DMS79 treated with DMSO at 0.1 percent for 48 hours (cell line): ENCODE measurements at places on chromosomes 7 and 10.
A peak's percentile ranks its signal among the peaks of the same experiment; 100 is the strongest.

DNA sequence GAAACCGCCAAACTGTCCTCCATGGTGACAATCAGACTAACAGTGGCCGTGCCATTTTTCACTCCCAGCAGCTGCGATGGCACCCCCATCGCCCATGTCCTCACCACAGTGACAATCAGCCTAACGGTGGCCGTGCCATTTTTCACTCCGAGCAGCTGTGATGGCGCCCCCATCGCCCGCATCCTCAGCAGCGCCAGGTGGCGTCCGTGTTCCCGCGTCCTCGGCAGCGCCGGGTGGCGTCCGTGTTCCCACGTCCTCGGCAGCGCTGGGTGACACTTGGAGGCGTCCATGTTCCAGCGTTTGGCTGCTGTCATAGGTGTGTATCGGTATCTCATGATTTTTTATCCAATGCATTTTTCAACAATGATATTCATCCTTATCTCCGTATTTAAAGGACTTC is 267.3 kb downstream of the PTPRN2 start:
- no peak for DNase-seq

DNA sequence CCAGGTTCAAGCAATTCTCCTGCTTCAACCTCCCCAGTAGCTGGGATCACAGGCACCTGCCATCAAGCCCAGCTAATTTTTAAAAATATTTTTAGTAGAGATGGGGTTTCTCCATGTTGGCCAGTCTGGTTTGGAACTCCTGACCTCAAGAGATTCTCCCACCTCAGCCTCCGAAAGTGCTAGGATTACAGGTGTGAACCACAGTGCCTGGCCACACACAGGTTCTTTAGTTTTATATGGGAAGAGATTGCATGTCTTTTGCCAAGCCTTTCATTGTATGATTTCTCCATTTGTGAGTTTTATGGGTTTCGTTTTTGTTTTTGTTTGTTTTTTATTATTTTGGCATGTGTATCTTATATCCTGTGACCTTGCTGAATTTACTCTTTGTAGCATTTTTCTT is 40.9 kb downstream of the C1GALT1 start:
- DNase-seq, result no peak

DNA sequence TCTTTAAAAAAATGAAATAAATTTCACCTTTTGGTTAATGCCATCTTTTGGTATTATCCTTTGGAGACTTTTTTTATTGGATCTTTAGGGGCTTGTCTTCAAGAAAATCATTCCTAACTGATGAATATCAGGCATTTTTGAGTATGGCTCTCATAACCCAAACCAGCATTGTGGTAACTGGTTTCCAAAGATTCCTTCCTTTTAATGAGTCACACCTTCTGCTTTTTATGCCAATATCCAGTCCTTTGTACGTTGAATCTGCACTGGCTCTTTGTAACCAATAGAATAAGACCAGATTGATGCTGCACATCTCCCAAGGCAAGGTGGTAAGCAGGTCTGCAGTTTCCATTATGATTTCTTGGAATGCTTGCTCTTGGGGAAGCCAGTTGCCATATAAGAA is 89.1 kb downstream of the GPR158 start:
- no peak for DNase-seq

GRCh38 chr7:680411-681127 is 45.9 kb upstream of the DNAAF5 start:
- DNase-seq, result no peak

DNA sequence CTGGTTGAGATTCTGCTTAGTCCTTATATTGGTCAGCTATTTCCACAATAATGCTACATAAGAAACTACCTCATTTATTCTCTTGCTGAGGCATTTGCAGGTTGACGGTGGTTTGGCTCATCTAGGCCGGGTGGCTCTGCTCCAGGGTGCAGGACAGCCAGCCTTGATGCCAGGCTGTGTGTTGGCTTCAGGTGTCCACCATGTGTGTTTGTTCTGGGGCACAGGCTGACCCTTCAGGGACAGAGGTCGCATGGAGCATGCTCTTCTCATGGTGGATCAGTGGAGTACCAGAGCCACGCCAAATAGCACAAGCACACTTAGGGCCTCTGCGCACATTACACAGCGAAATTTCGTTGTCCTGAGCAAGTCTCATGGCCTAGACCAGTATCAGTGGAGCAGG is 249.9 kb downstream of the LRMDA start:
- no peak for DNase-seq

DNA sequence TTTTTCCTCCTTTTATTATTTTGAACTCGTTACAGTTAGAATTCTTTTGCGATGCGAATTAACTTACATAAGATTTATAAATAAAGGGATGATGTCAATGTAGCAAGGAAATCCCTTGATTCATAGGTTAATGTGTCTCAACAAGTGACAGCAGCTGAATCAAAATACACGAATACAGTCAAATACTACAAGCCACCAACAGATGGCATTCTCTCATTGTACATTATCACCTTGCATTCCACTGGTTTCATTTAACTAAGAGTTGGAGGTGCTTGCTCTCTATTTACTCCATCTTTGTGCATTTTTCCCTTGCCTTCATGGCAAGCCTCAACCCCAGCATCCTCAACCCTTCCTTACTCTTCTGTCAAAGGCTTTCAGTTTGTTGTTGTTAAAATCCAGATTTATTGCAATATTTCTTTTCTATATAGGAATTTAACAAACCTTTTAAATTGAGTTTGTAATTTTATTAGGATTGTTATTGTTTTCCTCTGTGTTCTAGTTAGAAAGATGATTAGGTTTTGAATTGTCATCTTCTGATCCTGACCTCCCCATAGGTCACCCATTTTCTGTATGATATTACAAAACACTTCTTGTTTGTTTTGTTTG is 78.3 kb downstream of the SLC25A40 start:
- peak; percentile 49 for DNase-seq

DNA sequence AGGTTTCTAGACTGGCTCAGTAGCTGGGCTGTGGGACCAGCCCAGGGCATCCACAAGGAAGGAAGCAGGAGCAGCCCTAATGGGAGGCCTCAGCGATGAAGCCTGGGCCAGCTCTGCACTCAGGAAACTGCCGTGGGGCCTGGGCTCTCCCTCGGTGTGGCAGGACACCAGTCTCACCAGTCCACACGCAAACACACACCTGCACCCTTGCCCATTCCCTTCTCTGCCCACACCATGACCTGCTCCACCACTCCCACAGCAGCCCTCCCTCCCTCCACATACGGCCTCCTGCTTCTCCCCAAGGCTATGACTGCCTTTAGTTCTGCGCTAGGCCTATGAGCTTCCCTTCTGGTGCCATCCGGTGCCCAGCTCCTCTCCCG is 7.1 kb downstream of the FGF8 start:
- DNase-seq, result no peak

DNA sequence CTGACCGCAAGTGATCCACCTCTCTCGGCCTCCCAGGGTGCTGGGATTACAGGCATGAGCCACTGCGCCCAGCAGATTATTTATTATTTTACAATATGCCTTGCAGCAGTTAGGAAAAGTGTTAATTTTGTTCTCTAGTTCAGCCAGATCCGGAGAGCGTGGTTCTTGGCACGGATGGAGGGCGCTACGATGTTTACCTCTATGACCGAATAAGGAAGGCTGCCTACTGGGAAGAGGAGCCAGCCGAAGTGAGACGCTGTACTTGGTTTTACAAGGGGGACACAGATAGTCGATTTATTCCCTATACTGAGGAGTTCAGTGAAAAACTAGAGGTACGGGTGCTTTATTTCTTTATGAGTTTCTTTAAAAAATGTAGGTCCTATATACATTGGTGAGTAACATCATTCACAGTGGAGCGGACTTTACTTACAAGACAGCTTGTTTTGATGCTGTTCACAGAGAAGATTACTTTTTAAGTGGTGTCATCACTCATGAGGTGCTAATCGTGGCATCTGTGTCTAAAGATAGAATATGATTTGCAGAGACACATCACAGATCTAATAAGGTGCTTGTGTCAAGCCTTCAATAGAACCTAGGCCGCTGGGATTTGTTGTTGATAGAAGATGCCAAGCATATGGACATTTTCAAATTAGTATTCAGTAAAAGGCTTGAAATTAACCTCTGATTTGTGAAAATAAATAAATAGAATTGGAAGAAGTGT is 11.6 kb downstream of the SEC23IP start:
- DNase-seq, result no peak

DNA sequence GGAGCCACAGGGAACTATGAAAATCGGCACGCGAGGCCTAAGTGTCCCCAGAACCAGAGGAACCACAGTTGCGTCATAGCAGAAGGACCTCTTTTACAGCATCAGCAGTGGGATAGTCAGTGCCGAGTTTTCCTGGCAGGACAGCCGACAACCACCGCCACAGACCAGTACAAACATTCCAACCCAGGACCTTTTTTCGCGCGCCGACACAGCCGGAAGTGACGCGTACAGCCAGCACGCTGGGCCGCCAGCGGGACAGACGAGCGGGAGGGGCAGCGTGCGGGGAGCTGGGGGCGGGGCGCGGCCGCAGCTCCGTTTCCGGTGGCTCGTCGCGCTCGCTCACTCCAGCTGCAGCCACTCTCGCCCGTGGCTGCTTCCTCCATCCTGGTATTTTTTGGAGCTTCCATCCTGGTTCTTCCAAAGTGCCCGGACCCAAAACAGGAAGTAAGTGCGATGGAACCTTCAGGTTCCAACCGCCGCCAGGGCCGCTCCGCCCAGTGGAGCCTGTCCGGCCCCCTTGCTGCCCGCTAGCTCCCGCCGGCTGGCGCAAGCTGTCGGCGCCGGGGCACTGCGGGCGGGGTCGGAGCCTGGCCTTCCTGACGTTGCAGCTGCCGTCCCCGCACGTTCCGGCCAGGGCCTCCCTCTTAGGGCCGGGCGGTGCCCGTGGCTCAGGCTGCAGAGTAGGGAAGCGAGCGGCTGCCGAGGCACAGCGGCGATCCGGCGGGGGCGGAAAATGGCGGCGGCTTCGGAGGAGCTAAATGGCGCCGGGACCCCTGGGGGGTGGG is at the start of gene DMTF1:
Gene DMTF1, plus strand, starts transcription at position 342 of the 785 bp plus-strand sequence. CDS start 12,489 bp downstream, outside the sequence.
- peak; percentile 93 for DNase-seq

- DNase-seq, result no peak
Measured at GRCh38 chr10:52210161-52210560, 103.9 kb upstream of the DKK1 start.

GRCh38 chr7:111223802-111224253 is 132.9 kb downstream of the LRRN3 start:
- no peak for DNase-seq

- DNase-seq, result no peak
Measured at GRCh38 chr10:80333983-80334382, 22.6 kb downstream of the DYDC1 start.

DNA sequence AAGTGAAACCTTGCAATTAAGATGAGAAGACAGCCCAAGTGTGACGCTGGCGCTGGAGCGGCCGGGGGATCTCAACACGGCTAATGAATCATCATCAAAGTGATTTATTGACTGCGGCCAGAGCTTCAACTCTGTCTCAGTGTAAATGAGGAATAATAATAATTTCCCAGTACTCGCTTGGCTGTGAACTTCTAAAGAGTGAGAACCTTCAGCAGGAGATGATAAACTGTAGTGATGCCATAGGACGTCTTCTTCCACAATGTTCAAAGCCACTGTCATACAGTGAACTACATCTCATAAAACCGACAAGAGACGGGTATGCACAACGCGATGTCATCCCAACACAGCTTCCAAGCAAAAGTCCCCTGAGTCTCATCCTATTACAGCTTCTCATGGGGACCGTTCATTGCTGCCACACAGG is 123.6 kb upstream of the NOBOX start:
- no peak for DNase-seq

DNA sequence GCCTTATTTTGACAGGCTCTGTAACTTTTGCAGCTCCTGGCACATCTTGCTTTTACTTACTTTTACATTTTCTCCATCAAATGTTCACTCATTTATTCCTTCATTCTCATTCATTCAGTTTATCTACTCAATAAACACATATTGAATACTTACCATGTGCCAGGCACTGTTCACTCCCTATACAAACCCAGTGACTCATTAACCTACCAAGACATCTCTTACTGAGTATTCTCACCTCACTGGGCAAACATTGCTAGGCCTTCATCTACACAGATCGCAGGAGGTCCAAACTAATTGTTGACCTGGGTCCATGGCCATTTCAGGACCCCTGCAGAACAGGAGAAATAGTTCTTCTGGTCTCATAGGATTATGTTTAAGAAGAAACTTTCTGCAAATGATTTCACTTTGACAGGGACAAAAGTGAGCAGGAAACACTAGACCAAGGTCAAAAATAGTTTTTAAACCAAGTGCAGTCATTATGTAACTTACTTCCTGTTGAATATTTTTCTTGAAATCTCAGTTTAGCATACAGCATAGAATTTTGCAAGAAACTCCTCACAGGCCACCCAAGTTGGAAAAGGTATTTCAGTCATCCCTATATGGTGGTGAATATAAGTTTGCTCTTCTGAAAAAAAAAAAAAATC is 17.6 kb downstream of the SLC26A4 start:
- no peak for DNase-seq

- DNase-seq, result no peak
Measured at GRCh38 chr7:131381069-131381838, 53.6 kb downstream of the MKLN1 start.

DNA sequence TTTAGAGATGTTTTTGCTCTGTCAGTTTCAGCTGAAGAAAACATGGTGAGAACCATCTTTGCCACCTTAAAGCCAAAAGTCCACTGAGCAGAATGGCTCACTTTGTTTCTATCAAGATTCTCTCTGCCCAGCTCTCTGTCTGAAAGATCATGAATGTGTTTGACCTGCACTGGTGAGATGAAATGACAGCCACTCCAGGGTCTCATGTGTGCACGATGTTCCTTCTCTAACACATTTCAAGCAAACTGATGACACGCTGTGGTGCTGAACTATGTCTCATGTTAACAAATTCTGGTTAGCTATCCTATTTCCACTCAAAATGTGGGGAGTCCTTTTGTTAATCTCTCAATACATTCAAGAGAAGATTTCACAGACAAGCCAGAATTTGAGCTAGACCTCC is 260.6 kb downstream of the GLI3 start:
- no peak for DNase-seq

- no peak for DNase-seq
Measured at GRCh38 chr7:74183653-74184450, 9.7 kb downstream of the EIF4H start.

DNA sequence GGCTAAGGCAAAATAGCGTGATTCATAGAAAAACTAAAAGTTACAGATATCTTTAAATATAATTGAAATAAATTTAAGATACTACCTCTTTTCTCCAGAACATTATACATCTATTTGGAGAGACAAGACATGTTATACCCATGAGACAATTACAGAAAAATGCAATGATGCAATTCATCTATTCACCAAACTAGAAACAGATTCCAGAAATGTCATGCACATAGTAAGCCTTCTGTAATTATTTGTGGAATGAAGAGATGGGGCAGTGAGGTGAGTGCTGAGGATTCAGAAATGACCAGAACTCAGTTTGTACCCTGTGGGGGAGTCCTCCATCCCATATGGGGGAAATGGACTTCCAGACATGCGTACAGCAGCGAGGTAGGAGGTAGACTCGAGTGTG is 99.4 kb downstream of the MKX start:
- DNase-seq, result no peak

GRCh38 chr7:150855476-150856302 is 3.4 kb downstream of the AOC1 start:
- DNase-seq, result no peak

- no peak for DNase-seq
Measured at GRCh38 chr10:123236126-123236525, 81.9 kb downstream of the BUB3 start.
